ENCODE measurements at places on chromosomes 5 and 9.

DNA sequence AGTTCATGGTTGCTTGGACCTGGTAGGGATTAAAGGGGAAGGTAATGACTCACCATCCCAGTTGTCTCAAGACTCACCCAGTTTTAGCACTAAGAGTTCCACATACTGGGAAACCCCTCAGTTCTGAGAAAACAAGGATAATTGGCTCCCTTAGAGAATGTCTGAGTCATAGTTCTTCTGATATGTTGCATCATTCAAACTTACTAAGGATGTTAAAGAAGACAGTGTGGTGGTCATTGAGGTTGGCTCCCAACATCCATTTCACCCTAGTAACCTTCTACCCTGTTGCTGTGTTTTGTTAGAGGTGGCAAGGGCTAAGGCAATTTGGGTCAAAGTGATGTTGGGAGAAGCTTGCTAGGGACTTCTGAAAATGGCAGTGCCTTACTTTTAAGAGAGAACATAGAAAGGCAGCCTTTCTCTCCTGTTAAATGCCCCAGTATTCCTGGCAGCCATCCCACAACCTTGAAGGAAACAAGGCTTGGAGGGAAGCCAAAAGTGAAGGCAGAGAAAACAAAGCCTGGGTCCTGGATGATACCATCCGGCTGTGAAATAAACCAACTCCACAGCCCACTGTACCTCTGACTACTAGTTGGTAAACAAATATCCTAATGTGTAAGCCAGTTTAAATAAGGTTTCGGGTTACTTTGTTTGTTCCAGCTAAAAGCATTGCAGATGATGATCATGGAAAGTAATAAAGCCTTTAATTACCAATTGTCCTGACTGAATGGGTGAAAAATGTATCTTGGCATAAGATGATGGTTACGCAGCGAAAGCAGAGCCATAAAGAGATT is 80.4 kb upstream of the ADAMTSL1 start:
- no peak for DNase-seq

GRCh38 chr9:94993160-94993820 is 266.8 kb downstream of the AOPEP start:
- no peak for DNase-seq

DNA sequence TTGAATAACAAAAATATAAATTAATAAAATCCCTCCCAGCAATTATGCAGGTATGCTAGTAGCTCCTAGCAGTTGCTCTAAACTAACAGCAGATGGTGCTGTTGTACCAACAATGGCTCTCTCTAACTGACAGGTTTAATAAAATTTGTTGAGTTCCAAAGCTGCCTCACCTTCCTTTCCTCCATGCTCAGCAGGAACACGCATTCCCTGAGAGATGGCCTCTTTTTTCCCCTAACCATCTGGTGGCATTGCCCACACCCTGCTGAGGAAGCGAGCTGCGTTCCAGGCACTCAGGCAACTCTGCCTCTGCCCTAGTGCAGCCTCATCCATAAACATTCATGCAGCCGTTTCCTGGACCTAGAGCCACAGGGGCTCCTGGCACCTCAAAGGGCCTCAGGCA is 106.2 kb downstream of the KLHL3 start:
- peak; percentile 28 for DNase-seq

DNA sequence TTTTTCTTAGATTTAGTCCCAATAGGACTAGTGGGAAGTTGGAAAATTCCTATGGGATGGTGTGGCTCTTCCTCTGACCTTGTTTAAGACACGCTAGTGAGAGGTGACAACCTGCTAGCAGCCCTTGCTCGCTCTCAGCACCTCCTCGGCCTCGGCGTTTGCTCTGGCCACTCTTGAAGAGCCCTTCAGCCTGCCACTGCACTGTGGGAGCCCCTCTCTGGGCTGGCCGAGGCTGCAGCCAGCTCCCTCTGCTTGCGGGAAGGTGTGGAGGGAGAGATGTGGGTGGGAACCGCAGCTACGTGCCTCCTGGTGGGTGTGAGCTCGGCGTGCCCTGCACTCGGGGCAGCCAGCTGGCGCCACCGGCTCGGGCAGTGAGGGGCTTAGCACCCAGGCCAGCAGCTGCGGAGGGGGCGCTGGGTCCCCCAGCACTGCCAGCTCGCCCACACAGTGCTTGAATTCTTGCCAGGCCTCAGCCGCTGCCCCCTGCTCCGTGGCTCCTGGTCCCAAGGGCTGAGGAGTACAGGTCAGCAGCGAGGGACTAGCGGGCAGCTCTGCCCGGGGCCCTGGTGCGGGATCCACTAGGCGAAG is 254.5 kb upstream of the ANKRD55 start:
- DNase-seq: no peak

DNA sequence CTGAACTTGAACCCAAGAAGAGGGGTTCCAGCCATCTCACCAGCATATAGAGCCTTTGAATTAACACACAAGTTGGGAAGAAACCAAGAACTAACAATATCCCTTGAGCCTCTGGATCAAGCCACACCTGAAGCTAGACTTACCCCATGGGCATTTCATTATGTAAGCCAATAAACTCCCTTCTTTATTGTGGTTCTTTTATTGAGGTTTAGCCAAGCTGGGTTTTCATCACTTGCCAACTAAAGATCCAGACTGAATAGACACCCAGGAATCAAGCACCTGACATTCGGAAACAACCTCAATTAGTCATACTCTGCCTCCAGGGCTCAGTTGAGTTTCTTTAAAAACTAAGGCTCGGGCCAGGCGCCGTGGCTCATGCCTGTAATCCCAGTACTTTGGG is 226.7 kb downstream of the AGTPBP1 start:
- no peak for DNase-seq

- DNase-seq: no peak
These were observed 4.3 kb upstream of the TBC1D2 start for GRCh38 chr9:98259791-98260190.

GRCh38 chr9:107274096-107274495 is 9.0 kb upstream of the RAD23B start:
- DNase-seq: no peak

GRCh38 chr5:141957367-141957996 is 520 bp downstream of the PCDH12 start:
- no peak for DNase-seq

DNA sequence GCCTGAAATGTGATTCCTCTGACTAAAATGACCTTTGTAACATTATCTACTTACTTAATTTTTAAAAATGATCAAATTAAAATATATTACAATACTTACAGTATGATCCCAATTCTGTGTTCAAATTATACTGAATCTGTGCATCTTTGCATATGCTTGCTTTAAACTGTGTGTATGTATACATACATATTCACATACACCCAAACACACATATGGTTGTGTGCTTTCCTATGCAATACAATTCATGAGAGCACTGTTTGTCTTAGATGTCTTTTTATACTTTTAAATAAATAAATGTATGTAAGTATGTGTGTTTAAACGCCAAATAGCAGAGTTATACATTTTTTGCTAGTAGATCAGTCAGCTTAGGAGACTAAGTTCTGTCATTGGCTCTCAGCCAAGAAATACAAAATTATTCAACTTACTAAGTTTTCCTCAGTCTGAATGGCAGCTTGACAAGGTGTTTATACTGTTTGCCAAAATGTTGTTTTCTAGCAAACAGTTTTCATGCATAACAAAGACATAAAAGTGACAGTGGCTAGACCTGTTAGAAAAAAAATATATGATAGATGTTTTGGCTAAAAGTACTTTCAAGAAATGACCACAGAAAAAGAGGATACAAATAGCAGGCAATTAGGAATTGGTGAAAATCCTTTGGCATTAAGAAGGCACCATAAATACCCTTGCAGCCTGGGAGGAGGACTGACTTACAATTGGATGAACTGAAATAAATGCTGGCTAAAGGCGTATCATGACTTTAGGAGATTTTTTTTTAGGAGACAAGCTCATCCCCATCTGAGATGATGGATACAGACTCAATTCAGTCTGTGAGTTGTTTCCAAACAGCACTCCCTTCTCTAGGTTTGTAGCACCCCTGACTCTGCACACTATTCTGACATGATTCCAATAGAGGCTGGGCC is 7.9 kb downstream of the TICAM2 start:
- DNase-seq: no peak

DNA sequence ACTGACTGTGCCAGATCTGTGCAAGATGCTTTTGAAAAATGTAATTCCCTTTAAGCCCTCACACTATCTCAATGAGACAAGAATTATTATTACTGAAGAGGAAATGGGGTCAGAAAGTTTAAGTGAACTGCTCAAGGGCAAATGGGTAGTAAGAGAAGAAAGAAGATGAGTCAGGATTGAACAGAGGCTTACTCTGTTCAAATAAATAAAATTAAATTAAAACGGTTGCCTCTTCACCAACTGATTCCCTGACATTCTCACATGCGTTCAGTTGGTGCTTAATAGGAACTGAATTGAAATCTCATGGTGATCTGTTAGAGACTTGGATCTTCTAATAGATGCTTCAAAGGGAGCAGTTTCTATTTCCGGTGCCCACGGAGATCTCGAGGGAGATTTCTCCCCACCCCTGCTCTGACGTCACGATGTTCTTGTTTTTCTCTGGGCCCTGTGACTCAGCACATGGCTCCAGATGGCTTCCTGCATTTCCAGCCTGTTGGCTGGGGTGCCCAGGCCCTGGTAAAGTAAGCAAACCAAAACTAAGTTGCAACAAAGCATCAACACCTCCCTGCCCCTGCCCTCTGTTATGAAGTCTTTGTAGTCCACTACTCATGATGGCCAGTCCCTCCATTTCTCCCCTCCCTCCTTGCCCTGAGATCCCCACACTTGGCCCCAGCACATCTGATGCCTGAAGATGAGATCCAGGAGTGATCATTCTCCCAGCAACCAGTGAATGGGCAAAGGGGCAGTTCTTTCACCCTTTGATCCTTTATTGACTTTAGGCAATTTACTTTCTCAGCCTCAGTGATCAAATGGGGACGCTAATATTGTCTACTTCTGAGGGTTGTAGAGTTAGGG is 106.1 kb upstream of the CPEB4 start:
- peak; percentile 41 for DNase-seq

DNA sequence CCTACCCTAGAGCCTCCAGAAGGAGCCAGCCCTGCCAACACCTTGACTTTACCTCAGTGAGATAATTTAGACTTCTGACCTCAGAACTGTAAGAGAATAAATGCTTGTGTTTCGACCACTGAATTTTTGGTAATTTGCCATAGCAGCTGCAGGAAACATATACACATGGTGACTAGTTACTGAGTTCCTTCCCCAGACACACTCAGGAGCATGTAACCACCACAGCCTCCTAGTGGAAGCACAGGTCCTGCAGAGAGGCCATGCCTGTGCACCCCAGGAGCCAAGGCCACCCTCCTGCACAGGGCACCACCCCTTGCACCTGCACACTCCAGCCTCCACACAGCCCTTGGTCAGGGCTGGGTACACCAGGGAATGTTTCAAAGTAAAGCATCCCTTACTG is 7.6 kb upstream of the CAMSAP1 start:
- DNase-seq: no peak

- no peak for DNase-seq
These were observed 33.8 kb upstream of the RPL26L1 start for GRCh38 chr5:172925336-172925948.

- no peak for DNase-seq
These were observed 372.1 kb downstream of the ACTL7B start for GRCh38 chr9:108483676-108484075.

DNA sequence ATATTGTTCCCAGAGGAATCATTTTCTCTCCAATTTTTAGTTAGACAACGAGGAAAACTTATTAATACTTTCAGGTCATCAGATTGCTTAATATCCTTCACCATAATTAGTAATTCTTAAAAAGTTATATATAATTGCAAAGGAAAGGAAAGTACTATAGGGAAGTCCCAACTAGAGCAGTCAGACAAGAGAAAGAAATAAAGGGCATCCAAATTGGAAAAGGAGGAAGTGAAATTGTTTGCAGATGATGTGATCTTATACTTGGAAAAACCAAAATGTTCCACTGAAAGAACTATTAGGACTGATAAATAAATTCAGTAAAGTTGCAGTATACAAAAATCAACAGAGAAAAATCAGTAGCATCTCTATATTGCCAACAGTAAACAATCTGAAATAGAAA is 223.5 kb upstream of the MEF2C start:
- DNase-seq: no peak

DNA sequence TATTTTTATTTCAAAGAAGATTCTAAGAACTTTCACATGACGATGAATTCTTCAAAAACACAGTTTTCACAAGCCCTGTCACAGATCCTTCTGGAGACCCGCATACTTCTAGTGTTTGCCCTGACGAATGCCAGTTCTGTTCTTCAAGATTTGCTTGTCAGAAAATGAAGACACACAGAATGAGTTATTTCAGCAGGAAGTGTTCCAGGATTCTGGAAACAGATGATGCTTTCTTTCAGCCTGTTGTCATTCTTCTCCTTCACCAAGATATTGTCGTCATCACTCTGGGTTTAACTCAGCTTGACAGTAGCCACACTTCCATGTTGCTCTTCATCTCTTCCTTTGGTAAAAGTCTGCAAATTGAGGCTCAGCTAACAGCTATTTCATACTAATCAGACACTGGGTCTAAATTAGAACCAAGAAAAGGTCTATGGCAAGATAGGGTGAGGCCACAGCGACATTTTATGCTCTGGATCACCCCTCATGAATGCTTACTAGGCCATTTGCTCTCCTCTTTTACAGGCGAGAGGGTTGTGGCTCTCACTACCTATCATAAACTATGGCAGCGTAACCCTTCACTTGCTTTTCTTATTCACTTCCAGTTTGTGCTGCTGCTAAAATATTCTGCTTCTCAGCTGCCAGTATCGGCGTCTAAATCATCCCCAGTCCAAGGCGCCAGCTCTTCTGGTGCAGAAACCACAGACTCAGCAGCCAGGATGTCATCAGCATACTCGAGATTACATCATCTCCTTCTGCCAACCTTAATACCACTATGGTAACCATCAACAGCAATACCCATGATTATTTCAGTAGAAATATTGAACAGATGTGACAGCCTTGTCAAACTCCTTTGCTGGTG is 159.6 kb upstream of the TBCA start:
- DNase-seq: no peak

DNA sequence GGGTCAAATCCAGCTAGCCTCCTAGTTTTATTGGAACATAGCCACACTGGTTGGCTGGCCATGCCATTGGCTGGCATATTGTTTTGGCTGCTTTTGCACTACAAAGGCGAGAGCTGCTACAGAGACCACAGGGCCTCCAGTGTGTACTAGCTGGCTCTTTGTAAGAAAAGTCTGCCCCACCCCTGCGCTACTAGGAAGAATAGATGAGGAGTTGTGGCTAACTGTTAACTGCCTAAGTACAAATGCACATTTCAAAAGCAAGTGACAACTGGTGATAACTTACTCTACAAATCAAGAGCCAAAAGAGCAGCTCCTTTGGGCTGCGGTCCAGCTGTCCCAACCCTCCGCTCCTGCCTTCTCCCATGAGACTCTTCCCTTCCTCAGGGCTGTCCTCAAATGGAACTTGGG is 63.9 kb downstream of the SERINC5 start:
- peak; percentile 83 for DNase-seq

GRCh38 chr5:99349787-99350186 is 421.0 kb upstream of the CHD1 start:
- DNase-seq: no peak

DNA sequence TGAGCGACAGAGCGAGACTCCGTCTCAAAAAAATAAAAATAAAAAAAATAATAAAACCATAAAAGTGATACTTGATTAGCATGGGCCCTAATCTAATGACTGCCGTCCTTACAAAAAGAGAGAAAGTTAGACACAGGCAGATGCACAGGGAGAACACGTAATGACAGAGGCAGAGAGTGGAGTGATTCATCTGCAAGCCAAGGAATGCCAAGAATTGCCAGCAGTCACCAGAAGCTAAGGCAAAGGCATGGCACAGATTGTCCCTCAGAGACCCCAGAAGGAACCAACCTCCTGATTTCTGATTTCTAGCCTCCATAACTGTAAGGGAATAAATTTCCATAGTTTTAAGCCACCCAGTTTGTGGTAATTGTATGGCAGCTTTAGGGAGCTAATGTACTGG is 79.6 kb upstream of the FREM1 start:
- DNase-seq: no peak
